ENCODE measurements at places on chromosomes 2 and 18.

DNA sequence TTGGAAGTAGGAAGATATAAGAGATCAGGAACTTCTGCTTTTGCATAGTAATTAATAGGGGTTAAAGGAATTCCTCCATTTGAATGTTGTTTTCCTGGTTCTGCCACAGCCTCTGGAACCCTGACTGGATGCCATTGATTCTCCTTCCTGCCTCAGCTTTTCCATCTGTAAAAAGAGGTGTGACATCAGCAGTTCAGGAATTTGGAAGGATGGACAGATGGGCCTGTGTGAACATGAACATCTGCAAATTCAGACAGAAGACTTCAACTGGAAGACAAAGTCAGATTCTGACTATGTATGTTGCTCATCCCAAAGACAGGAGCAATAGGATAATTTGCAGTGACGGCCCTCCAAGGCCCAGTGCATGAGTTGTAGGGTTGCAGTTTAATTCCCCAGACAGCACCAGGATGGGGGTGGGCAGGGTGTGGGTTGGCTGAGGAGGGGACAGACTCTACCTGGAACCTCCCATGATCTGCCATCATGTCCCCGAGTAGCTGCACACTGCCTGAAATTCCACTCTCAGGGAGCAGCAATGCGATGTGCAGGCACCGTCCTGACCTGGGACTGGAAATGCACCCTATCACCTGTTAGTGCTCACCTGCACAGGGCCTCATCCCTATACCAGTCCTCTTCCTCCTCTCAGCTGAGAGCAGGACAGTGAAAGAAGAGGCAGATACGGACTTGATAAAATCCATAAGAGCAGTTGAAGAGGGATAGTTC is 98.9 kb upstream of the EPAS1 start:
- DNase-seq = no peak

DNA sequence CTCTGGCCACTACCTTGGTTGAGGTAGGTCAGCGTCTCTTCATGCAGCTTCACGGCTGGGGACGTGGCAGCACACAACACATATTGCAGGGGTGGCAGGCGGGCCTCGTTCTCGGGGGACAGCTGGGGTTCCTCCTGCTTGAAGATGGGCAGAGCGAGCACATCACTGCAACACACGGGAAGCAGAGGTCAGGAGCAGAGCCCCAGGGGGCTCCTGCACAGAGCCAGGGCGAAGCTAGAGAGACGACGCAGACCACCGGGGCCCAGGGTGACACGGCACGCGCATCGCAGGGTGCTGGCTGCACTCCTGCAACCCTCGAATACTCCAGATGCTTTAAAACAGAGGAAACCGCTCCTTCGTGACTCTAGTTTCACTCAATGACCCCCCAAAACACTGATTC is 3.9 kb downstream of the TFCP2L1 start:
- no peak for DNase-seq

DNA sequence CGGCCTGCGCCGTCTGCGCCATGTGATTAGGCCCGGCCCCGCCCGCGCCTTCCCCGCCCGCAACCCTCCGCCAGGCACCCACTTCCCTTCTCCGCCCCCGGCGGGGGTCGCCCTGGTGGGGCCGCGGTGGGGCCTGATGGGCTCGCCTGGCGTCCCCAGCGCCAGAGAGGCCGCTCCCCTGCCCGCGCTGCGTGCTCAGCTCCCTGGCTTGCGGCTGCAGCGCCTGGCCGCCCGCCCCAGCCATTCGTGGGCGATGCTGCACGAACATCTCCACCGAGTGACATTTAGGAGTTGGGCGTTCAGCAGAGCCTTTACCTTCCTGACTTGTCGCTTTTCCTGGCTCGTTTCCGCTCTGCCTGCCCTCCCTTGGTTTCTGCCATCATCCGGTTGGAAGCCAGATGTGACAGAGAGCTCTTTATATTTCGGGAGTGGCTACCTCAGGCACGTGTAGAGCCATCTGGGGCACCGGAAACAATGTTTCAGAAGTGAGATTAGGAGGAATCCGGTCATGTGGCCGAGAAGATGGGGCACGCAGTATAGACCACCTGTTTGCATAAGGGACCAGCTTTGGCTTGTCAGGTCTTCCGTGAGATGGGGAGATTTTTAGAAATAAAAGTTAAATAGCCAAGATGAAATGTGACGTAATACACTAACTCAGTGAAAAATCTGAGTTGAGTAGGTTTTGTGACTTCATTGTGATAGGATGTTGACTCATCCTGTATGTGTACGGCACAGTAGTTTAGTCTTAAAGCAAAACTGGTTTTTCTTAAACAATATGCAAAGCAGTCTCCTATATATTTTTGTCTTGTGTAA is 1.2 kb downstream of the GLS start:
- peak; percentile 83 for DNase-seq

GRCh38 chr2:196992466-196992865 is 66.0 kb upstream of the PGAP1 start:
- no peak for DNase-seq

GRCh38 chr2:214322662-214323061 is 88.2 kb upstream of the VWC2L start:
- no peak for DNase-seq

GRCh38 chr18:70520867-70521266 is 232.0 kb downstream of the SOCS6 start:
- DNase-seq = no peak

GRCh38 chr2:117691595-117691994 is 122.9 kb upstream of the DDX18 start:
- no peak for DNase-seq

DNA sequence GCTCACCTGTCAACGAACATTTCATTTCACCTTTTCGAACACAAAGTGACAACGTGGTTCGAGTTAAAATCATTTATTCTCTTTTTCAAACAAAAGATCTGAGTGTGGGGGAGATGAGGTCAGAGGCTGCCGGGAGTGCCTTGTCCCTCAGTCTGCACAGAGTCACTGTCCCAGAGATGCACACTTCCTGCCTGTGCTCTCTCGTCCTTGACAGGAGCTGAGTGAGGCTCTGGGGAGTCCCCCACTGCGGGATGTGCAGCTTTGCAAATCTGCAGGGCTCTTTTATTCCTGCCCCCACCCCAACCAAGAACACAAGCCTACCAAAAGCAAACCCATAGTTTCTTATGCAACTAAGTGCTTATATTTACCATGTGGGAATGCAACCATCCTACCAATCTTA is 497.8 kb downstream of the EIPR1 start:
- DNase-seq = no peak

DNA sequence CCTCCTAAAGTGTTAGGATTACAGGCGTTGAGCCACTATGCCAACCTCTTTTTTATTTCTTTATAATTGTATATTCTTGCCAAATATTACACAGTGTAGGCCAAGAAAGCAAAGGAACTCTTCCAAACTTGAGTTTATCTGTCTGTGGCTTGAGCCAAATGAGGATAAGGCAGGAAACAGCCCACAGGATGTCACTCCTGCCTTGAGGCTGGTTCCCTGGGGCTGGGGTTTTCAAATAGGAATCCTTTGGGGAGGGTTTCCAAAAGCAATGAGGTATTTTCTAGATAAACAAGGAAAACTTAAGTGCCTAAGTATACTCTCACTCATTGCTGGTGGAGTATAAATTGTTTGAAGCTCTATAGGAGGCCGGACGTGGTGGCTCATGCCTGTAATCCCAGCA is 56.4 kb downstream of the ADCY3 start:
- DNase-seq = no peak

- DNase-seq = no peak
These were observed 369.0 kb upstream of the CWC22 start for GRCh38 chr2:180376066-180376465.

DNA sequence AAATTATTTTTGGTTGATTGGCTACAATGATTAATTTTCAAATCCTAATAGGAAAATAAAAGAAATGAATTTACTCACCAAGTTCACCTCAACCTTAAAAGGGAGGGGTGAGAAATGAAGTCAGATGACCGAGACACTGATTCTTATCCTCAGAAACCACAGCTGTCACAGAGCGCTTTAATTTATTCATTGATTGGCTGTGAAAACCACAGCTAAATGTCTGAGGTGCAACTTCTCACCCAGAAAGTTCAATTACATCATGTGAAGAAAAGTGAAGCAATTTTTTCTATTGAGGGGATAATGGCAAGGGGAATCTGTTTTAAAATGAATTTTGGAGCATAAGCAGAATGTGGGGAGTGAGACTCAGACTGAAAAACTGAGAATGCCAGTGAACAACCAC is 128.4 kb downstream of the RNF152 start:
- DNase-seq = no peak

- DNase-seq = no peak
These were observed 124.9 kb upstream of the SMAD7 start for GRCh38 chr18:49075681-49076080.

- DNase-seq = no peak
These were observed 106.6 kb downstream of the MAP4K4 start for GRCh38 chr2:101803945-101804696.

DNA sequence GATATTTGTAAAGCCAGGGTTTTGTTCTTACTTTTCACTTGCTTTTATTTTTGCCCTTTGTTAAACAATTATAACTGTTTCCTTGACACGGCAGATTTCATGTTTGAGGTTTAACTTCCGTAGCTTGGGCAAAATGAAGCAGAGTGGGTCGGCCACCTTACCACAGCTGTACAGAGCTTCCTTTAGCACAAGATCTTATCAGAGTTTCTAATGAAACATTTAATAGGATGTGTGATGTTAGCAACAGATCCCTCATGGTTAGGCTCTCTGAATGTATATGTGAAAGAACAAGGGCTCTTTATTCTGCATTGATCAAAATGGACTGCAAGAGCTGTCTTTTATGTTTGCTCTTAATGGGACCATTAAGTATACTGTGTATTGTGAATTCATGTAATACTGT is 22.3 kb downstream of the RNF125 start:
- peak; percentile 61 for DNase-seq

GRCh38 chr18:32695534-32695933 is 77.3 kb downstream of the KLHL14 start:
- no peak for DNase-seq
